ENCODE measurements at places on chromosomes 4 and X.

- peaks cover 26% of the 10 kb centered on the region for H3K4me1 ChIP-seq
- no peaks in the 10 kb centered on the region for H3K36me3 ChIP-seq
- H3K4me3 ChIP-seq: no peak overlapping the region
- H3K27ac ChIP-seq: no peak overlapping the region
Observed at GRCh38 chr4:110638089-110638746, 15.3 kb upstream of the PITX2 start.

DNA sequence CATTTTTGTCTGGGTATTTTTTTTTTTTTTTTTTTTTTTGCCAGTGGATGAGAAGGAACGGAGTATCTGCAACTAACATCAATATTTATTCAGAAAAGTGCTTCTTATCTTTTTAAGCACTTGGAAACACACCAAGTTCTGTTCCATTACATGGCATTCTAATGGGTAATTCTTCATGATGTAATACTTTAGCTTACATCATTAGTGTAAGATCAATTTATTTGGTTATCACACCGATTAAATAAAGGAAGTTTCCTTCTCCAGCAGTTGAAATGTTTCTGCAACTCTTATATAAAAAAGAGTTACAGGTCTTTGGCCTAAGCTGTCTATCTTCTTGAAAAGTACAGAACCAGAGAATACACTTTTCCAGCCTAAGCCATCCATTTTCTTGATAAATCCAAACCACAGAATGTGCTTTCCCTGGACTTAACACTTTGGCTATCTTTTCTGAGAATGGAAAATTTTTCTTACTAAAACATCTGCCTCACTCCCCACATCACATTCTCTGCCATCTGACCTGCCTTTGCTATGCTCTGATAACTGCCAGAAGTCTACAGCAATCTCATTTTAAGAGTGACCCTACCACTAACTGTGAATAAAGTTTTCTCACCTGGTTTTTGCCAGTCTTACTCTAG lies 191.9 kb upstream of the MAB21L2 start:
- DNase-seq: no peak
- H3K4me3 ChIP-seq: no peak overlapping the region
- no peaks in the 10 kb centered on the region for H3K4me1 ChIP-seq

DNA sequence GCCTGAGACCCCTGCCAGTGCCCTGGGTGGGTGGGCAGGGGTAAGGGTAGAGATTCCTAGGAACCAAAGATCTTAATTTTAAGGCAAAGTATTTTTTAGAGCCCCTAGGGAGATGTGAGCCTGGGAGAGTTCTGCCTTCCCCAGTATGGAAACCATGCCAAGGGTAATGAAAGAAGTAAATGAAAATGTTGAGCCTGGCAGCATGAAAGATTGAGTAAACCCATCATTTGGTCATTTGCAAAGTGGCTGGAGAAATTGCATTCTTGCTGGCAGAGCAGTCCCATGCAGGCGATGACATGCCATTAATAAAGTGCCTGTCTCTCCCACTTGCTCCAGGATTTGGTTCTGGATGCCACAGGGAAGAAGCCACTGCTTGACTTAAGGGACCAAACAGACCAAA lies 60.7 kb upstream of the GPC4 start:
- H3K36me3 ChIP-seq: no peaks in the 10 kb centered on the region
- no peak for DNase-seq
- H3K4me3 ChIP-seq: no peak overlapping the region
- H3K27ac ChIP-seq: no peak overlapping the region
- H3K4me1 ChIP-seq: no peaks in the 10 kb centered on the region

GRCh38 chr4:25588206-25588605 lies 67.4 kb upstream of the SLC34A2 start:
- no peak overlapping the region for H3K27ac ChIP-seq
- no peak for DNase-seq
- no peaks in the 10 kb centered on the region for H3K27me3 ChIP-seq
- H3K4me3 ChIP-seq: no peak overlapping the region
- no peaks in the 10 kb centered on the region for H3K36me3 ChIP-seq
- no peaks in the 10 kb centered on the region for H3K4me1 ChIP-seq

DNA sequence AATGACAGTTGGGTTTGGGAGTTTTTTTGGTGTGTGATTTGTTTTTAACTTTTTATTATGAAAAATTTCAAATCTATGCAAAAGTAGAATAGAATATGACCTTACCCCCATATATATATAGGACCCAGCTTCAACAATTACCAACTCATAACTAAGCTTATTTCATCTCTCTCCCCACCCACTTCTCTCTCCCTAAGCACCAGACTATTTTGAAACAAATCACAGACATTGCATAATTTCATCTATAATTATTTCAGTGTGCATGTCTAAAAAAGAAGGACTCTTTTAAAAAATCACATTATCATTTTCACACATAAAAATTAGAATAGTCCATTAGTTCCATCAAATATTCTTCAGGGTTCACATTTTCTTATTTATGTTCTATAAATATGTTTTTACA lies 28.3 kb upstream of the NKX6-1 start:
- H3K4me3 ChIP-seq: no peak overlapping the region

DNA sequence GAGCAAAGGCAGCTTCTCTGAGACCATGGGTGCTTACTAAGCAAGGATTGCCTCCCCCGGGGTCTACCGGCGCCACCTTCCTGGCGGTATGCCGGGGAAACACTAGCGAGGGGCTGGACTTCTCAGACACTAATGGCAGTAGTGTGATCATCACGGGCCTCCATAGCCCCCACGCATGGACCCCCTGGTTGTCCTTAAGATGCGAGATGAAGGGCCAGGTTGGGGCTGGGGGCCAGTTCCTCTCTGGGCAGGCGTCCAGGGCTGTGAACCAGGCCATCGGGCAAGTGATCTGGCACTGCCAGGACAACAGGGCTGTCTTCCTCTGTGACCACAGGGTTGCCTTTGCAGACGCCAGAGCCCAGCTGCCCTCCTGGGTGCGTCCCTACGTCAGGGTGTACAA lies 60.7 kb downstream of the ALPK1 start:
- no peaks in the 10 kb centered on the region for H3K4me1 ChIP-seq
- no peak overlapping the region for H3K4me3 ChIP-seq
- no peak for DNase-seq
- H3K27me3 ChIP-seq: no peaks in the 10 kb centered on the region
- peaks cover 71% of the 10 kb centered on the region for H3K36me3 ChIP-seq

Data from tibial nerve (tissue), 4 donors.